ENCODE measurements at places on chromosomes 6 and 20.

DNA sequence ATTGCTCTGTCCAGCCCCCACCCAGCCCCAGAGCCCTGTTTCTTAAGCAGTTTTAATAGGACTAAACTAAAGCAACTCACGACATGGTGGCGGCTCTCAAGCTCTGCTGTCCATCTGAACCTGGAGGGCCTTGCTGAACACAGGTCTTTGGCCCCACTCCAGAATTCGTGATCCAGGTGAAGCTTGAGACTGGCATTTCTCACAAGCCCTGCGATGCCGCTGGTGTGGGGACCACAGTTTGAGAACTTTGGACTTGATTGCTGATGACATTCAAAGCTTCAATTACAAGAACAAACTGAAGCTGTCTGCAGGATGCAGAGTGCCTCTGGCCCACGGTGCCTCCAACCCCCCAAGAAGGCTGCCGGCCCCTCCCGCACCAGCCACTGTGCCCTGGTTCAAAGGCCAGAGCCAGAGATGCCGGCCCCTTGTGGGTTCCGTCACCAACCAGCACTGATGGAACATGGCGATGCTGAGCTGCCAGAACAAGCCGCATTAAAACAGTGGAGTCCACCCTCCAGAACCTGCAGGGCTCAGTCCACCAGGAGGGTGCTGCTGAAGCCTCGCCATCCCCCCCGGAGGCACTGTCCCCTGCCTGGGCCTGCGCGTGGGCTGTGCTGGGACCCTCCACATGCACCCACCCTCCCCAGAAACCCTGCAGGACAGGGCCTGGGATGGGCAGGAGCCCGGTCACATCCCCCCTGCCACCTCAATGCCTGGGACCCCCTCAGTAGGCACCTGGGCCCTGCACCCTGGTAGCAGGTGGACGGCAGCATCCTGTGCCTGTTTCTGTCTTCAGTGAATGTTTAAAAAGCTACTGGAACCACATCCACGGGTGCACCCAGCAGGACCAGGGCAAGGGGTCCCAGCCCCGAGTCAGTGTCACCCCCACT, 101.1 kb downstream of the PSMB1 start:
- no peak for DNase-seq

DNA sequence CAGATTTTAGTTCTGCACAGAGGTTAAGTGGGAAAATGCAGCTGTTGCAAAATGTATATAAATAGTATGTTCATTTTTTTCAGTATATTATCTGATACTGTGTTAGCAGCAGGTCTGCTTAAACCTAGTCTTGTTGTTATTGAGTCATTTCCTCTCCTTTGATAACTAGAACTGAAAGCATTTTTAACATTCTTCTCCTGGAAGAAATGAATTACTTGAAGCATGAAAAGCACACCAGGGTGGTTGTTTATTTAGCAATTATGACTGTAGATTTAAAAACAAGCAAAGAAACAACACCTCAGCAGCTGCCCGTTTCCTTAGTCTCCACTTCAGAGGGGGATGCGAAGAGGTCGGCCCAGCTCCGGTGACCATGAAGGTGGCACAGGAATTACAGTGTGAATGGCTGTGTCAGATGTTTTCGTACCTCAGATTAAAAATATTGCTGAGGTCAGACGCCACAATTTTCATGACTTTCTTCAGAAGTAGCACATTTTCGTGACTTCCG, 53.5 kb downstream of the GOPC start:
- no peak for DNase-seq

DNA sequence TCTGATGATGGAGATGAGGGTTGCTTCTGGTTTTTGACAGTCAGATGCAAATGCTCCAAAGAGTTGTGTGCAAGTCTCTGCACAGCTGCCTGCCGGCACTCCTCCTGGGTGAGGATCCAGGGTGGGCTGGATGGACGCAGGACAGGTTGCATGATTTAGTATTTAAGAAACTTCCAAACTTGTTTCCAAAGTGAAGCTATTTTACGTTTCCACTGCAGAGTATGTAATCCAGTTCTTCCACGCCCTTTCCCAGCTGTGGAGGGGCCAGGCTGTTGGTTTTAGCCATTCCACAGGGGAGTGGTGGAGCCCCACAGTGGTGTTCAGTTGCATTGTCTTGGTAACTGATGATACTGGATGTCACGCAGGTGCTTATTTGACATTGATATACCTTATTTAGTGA, 157.3 kb downstream of the THBS2 start:
- DNase-seq, result no peak

DNA sequence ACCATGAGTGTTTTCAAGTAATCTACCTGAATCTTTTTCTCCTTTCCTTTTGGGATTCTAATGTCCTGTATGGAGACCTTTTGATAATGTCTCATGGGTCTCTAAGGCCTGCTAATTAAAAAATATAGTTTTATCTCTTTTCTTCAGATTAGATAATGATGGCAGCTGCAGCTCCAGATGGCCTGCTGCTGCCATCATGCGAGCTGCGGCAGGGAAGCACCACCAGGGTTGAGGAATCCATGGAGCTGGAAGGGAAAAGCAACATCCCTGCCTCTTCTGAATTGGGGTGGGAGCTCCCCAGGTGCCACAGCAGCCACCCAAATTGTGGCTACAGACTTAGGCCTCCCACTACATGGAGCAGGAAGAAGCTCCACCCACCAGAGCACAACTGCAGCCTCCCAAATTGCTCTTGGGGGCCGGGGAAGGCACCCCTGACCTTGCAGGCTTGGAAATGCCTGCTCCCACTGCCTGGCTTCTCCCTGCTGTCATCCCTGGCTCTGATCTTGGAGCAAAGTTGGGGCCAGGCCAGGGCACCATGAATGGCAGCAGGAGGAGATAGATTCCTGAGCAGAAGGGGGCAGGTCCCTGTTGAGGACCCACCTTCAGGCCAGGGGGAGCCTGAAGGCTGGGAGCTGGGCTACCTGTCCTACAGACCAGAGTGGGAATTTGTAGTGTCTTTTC, 189.6 kb upstream of the MAN1A1 start:
- no peak for DNase-seq

- no peak for DNase-seq
Observed at GRCh38 chr6:97594844-97595243, 311.8 kb upstream of the MMS22L start.
